ENCODE measurements at places on chromosomes 1 and 21.

DNA sequence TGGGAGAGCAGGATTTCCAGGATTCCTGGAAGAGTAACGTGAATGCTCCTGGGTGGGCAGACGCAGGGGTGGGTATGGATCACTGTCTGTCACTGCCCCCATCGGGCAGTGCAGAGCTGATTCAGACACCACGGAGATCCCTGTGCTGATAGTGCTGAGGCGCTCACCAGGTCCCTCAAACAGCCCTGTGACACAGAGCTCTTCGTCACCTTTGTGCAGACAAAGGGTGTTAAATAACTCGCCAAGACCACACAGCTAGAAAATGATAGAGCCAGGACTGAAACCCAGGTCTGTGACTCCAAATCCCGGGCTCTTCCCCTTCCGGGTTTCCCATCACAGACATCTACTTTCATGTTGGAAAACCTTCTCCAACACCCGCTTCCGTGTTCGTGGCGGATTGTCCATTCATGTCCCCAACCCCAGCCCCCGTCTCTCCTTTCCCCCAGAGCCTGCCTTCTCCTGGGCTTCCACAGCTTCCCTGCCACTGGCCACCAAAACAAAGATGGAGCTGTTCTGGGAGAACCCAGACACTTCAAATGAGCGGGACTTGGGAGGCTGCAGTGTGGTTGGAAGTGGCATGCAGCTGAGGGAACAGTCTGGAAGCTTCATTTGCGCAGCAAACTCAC is 2.6 kb downstream of the EFHD2 start:
- DNase-seq, result no peak

DNA sequence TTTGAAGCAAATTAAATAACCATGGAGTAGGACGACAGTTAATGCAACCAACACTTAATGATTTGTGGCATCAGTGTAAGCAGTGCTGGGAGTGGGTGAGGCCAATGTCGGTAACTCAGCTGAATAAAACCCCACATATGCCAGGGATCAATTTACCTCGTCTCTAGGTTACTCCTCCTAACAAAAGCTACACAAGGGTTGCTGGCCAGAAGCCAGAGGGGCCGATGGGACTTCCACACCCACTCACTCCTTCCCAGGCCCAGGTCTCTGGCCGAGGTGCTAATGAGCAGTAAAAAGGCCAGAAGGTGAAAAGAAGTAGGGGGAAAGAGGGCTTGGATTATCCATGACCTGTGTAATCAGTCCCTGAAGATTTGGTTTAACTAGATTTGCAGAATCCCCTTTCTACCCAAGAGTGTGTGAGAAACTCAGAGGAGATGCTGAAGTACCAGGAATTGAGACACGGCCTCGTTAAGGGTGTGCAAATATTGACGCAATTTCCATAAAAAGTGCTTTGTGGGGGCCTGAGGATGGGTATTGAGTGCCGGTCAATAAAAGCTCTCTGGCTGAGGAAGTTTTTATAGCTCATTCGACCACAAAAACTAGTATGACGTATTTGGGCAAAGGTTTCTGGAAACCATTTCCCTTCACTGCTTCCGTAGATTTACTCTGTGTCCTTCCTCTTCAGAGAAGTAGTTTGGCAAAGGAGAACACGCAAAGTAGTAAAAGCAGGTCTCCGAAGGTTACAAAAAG is 145.5 kb downstream of the TBX15 start:
- peak; percentile 74 for DNase-seq

GRCh38 chr1:176950736-176951324 is 213.7 kb downstream of the ASTN1 start:
- DNase-seq, result no peak

- no peak for DNase-seq
Measured at GRCh38 chr1:89553157-89553556, 28.5 kb downstream of the LRRC8B start.

DNA sequence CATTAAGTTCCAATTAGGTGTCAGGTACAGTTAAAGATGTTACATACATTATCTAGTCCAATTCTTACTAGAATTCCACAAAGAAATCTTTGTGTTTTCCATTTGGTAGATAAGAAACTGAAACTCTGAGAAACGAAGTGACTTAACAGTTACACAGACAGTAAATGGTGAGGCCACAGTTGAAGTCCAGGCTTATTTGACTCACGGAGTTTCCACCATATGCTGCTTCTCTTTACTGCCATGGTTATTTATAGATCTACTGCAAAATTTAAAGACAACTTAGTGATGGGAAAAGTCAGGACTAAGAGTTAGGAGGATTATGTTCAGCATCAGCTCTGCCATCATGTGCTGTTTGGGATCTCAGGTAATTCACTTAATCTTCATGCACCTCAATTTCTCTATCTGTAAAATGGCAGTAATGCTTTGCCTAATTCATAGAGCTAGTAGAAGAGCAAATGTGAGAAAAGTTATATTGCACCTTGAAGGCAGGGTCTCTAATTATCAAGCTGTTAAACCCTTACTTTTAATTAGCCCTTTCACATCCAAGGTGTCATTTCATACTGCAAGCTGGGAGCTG is 26.2 kb upstream of the SAMSN1 start:
- DNase-seq, result no peak

GRCh38 chr1:46102769-46103476 is 29.5 kb downstream of the PIK3R3 start:
- DNase-seq, result no peak

DNA sequence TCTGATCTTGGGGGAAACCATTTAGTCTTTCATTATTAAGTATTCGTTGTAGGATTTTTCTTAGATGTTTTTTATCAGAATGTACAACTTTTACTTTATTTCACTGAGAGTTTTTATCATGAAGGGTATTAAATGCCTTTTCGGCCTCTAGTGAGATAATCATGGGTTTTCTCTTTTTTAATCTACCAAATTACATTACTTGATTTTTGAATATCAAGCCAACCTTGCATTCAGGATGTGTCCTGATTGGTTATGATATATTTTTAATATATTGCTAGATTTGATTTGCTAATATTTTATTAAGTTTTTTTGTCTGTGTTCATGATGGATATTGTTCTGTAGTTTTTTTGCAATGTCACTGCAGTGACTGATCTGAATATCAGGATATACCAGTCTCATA is 9.4 kb downstream of the NUF2 start:
- DNase-seq, result no peak

- no peak for DNase-seq
Measured at GRCh38 chr1:168821434-168821833, 92.4 kb upstream of the DPT start.

DNA sequence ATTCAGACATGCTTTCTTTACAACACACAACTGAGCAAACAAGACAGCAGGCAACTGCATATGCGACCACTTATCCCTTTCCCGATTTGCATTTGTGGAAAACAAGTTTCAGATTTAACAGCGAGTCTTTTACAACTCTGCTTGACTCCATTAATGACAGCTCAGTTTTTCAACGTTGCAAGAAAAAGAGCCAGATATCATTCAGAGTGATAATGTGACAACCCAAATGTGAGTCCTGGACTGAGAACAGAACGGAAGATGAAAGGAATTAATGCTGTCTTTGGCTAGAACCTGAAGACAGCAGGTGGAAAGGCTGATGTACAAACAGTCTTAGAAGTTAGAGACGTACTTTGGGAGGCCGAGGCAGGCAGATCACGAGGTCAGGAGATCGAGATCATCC is 83.0 kb upstream of the C8B start:
- no peak for DNase-seq

- no peak for DNase-seq
Measured at GRCh38 chr1:157312082-157312812, 174.1 kb upstream of the ETV3 start.

DNA sequence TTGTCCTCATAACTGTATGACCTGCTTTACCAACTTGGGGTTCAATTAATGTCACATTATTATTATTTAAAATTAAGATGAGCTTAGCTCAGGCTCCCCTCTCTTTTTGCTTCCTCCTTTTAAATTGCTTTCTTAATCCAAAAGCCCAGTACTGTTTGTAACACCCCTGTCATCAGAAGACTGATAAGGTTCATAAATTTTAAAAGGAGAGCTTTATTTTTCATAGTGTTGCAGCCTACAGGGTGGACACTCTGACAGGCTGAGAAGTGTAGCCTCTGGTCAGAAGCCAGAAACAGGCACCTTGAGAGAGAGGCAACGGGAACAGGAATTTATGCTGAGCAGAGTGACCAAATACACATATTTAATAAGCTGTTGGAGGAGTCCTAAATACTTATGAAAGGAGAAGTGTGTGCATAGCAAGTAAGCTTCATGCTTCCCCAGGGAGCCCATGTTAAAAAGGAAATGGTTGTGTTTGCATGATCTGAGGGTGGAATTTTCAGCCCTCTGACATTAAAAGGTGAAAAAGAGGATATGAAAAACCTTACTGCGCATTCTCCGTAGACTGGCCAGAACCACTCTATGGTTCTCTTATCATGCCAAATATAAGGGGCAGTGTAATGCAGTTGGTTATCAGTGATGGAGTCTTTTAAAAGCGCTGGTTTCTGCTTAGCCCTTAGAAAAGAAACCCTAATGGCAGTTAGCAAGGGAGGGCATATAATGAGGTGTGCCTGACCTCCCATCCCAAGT is 30.5 kb upstream of the FGGY start:
- no peak for DNase-seq

- no peak for DNase-seq
Measured at GRCh38 chr1:242081446-242081845, 82.5 kb upstream of the MAP1LC3C start.

GRCh38 chr1:93598396-93598795 is 83.2 kb downstream of the BCAR3 start:
- DNase-seq, result no peak

DNA sequence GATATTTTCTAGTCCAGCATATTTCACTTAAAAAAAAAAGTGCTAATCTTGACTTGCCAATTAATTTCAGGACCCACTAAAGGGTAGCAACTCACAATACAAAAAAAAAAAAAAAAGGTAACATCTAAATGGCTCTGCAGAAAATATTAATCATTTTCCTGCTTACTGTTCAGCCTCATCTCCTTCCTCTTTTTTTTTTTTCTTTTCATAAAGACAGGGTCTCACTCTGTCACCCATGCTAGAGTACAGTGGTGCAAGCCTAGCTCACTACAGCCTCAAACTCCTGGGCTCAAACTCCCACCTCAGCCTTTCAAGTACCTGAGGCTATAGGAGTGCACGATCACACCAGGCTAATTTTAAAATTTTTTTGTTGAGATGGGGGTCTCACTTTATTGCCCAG is 30.4 kb downstream of the TTC13 start:
- DNase-seq, result no peak

GRCh38 chr1:228090613-228091081 is 8.1 kb downstream of the ARF1 start:
- DNase-seq, result no peak

DNA sequence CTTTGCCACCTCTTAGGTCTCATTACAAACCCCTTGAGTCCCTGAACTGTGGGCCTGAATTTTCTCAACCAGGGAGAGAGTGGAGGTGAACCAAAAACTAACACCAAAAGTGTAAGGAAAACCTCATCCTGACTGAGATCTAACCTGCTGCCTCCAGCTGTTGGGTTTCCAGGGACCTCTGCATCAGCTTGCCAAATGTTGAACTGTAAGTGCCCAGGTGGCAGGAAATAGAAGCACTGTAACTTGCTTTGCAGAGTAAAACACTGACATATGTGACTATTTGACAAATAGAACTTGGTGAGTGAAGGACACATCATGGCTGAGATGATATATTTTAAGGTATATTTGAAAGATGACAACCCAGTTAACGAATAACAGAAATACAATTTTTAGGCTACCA is 48.4 kb upstream of the NR5A2 start:
- DNase-seq, result no peak

- DNase-seq, result no peak
Measured at GRCh38 chr1:84892705-84893618, at the start of gene LPAR3. Gene LPAR3 (minus strand): TSS chr1:84893206. CDS start chr1:84866120, 27,086 bp downstream.

DNA sequence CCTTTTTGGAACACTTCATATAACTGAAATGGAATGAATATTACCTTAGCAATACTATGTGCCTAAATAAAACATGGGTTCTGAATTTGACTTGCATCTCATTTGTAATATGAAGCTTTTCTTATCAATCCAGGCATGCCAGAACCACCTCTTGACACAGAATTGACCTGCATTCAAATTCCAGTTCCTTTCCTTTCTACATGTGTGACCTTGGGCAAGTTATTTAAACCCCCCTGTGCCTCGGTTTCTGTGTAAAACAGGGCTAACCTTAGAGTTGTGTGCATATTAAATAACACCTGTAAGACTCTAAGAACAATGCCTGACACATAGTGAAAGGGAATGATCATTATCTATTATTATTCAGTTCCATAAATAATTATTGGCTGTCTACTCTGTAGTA is 2.0 kb upstream of the NOS1AP start:
- no peak for DNase-seq

GRCh38 chr1:157145076-157145475 is 6.9 kb upstream of the ETV3 start:
- no peak for DNase-seq

- no peak for DNase-seq
Measured at GRCh38 chr21:34881839-34882371, 167.2 kb downstream of the RUNX1 start.

- DNase-seq, result no peak
Measured at GRCh38 chr1:19786988-19787423, 12.7 kb downstream of the TMCO4 start.

DNA sequence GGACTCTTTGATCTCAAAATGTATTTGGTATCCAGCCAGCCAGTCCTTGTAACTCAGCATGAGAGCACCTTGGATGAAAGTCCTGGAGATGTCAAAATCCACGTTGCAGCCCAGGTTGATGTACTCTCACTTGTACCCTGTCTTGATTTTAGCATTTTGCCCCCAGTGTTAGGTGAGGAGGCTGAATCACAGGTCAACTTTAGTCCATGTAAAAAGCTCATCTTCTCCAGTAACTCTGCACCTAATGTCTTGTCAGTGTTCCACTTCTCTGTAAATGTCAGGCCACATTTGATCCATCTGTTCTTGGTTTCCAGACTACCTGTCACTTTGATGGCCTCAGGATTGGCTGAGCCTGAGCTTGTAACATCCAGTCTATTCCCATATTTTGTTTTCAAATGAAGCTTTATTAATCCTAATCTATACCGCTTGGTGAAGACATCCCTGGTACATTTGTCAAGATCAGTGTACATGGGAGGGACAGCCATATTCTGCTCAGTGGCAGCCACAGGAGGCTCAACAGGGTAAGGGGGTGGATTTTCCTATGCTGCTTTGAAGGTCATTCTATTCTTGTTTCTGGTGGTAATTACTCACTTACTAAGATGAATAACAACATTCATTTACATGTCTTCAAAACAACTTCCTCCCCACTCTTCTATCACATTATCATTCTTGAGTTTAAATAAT is 24.1 kb upstream of the FCRL3 start:
- DNase-seq, result no peak

Data from left forelimb (tissue), 1 donor.